ENCODE measurements at places on chromosomes 1 and 21.

GRCh38 chr1:225849925-225850324, 32.3 kb downstream of the TMEM63A start:
- peak; percentile 21 for DNase-seq

GRCh38 chr1:241846862-241847539, 1.0 kb upstream of the EXO1 start:
- DNase-seq = no peak

GRCh38 chr21:34730756-34731445, 62.1 kb downstream of the CLIC6 start:
- DNase-seq = no peak

- no peak for DNase-seq
These were observed 45.5 kb downstream of the LPAR3 start for GRCh38 chr1:84847253-84848250.

DNA sequence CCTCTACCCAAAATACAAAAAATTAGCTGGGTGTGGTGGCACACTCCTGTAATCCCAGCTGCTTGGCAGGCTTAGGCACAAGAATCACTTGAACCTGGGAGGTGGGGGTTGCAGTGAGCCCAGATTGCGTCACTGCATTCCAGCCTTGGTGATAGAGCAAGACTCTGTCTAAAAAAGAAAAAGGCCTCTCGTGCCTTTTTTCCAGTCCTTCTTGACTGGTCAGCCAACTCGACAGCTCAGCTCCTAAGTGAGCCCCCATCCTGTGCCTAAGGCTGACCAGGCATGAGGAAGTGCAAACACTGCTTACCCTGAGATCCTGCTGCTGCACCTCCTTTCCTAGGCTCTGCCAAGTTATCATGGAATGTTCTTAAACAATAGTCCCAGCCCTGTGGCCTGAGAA, 10.1 kb upstream of the PROK1 start:
- DNase-seq = no peak

DNA sequence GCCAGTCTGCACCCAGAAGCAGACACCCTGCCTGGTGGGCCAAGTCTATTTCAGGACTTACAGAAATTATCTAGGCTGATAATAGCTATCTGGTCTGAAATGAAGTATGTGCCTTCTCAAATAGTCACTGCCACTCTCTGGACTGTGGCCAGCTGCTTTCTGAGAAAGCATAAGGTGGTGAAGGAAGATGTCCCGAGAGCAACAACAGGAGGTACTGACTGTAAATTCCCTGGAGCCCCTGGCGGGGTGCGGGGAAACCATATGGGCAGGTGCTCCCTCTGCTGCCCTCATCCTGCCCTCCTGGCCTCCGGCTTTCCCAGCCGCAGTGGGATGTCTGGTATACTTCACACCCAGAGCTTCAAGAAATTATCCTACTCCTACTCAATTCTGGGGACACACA, 86.8 kb downstream of the TGFBR3 start:
- DNase-seq = no peak

DNA sequence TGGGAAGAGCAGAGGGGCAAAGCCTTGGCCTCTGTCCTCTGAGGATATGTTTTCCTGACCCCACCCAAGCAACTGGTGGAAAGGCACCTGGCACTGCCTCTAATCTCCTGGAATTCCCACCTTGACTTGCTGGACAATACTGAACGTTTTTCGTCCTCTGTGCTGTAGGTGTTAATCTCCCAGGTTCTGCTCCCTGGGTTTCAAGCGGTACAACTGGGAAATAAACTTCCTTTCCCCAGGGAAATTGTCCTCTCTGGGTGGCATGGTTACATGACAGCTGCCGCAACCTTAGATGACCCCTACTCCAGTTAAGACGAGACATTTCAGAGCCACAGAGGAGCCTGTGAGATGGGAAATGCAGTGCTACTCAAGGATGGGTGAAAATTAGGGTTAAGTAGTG, 57.3 kb upstream of the BCAR3 start:
- DNase-seq = no peak

GRCh38 chr1:112524251-112524650, 15.5 kb downstream of the WNT2B start:
- DNase-seq = no peak

DNA sequence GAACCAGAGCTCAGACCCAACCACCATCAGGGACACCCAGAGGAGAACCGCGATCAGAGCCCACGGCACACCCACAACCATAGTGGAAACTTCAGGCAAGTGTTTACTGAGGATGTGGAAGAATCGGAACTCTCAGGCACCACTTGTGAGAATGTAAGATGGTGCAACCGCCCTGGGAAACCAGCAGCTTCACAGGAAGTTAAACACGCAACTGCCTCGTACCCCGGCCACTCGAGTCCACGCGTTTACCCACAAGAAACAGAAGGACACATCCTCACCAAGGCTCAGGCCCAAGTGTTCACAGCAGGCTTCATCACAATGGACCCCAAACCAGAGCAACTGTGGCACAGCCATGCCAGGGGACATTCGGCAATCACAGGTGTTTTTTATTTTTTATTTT, 51.4 kb upstream of the COL6A2 start:
- DNase-seq = no peak

DNA sequence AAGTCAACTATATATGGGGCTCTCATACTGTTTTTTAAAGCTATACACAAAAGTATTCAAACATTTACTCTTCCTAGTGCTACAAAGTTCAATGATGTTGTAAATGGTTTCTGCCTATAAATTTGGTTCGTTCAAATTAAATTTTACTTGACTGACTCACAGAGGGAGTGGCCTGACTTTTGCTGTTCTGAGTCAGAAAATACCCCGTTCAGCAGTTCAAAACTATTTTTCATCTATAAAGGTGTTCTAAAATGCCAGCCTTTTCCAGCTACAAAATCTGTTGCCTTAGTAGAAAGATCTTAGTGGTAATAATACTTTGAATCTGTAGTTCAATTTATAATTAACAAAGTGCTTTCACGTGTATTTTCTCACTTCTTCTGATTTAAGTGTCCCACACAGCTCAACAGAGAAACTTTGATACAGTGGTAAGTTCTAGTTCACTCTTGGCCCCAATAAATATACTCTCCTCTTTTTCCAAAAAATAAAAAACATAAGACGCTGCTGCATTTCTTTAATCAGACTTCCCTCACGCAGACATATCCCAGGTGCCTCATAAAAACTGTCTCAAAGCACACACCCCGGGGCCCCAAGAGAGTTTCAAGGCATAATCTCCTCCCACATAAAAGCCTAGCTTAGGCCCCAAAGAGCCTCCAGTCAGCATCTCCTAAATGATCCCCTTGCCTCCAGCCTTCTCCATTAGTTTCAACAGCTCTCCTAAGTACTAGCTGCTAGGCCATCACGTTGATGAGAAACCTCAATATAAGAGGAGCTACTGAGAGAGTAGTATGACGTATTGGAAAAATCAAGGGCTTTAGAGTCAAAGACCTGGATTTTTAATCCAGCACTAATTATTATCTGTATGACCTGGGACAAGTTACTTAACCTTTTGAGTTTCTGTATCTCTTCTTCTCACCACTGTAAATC, 3.2 kb downstream of the PTP4A2 start:
- no peak for DNase-seq

GRCh38 chr1:19003371-19004290, 47.2 kb upstream of the IFFO2 start:
- DNase-seq = no peak

DNA sequence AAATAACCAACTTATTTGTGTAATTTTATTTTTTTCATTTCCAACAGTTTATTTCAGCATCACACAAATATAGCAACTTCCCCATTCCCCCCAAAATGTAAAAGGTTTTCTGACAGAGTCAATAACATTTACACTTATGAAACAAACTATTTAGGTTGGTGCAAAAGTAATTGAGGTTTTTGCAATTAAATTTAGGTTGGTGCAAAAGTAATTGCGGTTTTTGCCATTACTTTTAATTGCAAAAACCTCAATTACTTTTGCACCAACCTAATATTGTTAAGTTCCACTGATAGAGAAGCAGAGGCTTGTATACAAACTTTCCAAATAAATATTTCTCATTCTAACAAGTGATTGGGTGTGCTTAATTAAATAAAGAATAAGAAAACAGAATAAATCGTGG, 270.9 kb upstream of the DUSP10 start:
- DNase-seq = no peak

GRCh38 chr1:41368801-41369200, 7.6 kb downstream of the FOXO6 start:
- DNase-seq = no peak
